ENCODE measurements at places on chromosomes 16 and 17. TPM values are rescaled to one million over a fixed set of nuclear protein-coding genes. Genes with fewer than 3 reads are reported as not detected.
A peak's percentile ranks its signal among the peaks of the same experiment; 100 is the strongest.

DNA sequence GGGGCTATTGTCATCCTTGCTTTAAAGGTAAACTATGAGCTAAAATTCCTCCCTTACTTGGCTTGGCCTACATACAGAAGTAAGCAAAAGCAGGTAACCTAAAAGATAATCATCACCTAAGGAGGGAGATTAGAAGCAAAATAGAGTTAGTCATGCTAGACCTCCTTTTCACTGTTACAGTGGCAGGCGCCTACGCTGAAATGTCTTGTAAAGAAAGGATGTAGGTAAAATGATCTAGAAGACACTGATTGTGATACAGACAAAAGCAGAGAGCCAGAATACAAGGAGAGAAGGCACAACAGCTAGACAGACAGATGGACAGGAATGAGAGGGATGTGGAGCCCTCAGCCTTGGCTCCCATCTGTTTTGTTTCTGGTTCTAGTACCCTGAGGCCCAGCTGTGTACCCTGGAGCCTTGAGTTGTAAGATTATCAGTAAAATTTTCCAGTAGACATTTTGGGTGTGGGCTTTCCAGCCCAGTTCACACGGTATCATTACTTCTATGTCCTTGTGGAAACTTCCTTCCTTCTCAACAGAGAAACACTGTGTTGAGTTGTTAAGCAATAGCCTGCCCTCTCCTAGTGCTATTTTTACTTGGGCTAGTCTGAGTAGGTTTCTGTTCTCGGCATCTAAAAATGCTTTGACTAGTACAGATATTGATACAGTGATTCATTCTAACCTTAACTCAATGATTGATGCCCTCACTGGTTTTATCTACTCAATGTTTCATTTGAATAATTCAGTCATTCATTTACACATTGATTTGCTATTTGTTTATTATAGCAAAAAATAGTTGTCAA lies 7.7 kb upstream of the C16orf78 start:
- no peaks in the 10 kb centered on the region for H3K4me1 ChIP-seq
- no peak overlapping the region for H3K4me3 ChIP-seq

GRCh38 chr17:40153603-40154236 lies 13.4 kb downstream of the CASC3 start:
- no peak overlapping the region for H3K27ac ChIP-seq
- no peak for DNase-seq
- no peak overlapping the region for H3K4me3 ChIP-seq
- H3K36me3 ChIP-seq = no peaks in the 10 kb centered on the region
- no peaks in the 10 kb centered on the region for H3K27me3 ChIP-seq

DNA sequence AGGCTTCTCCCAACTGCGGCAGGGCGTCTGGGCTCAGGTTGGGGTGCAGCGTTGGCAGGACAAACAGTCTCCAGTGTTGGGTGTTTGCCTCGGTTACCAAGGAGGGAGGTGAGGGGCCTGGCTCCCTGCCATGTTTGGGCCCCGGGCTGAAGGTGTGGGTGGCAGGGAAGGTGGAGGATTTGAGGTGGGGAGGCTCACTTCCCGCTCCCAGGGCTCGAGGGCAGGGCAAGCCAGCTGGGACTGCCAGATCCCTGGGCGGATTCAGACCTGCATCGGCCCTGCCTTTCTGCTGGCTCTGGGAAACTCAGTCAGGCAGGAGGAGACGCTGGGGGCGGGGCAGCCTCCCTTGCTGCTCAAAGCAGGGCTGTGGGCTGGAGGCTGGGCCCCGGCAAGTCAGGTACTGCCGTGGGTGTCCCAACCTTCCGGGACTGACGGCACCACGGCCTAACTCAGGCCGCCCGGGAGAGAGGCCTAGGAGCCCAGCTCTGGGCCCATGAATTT lies 31.3 kb upstream of the KRT17 start:
- H3K27ac ChIP-seq = no peak overlapping the region
- no peaks in the 10 kb centered on the region for H3K4me1 ChIP-seq
- H3K36me3 ChIP-seq = no peaks in the 10 kb centered on the region
- H3K4me3 ChIP-seq = no peak overlapping the region
- H3K27me3 ChIP-seq = no peaks in the 10 kb centered on the region
- no peak for DNase-seq

GRCh38 chr16:69921127-69921526 lies 30.0 kb upstream of the CLEC18A start:
- H3K4me3 ChIP-seq = no peak overlapping the region
- no peak overlapping the region for H3K27ac ChIP-seq
- H3K27me3 ChIP-seq = no peaks in the 10 kb centered on the region

DNA sequence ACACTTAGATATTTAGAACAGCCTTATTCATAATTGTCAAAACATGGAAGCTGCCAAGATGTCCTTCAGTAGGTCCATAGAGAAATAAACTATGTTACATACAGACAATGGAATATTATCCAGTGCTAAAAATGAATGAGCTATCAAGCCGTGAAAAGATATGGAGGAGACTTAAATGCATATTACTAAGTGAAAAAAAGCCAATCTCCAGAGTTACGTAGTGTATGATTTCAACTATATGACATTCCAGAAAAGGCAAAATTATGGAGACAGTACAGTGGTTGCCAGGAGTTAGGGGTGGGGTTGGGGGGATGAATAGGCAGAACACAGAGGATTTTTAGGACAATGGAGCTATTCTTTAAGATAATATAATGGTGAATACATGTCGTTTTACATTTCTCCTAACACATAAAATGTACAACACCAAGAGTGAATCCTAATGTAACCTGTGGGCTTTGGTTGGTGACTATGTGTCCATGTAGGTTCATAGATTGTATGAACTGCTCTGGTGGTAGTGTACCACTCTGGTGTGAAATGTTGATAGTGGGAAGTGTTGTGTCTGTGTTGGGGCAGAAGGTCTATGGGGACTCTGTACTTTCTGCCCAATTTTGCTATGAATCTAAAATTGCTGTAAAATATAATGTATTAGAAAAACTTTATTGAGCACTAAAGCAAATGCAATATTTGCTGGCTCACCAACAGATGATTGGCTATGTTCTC lies 122.6 kb downstream of the USP22 start:
- peak overlapping the region; percentile 73 for H3K27ac ChIP-seq
- H3K4me1 ChIP-seq = peaks cover 8% of the 10 kb centered on the region
- H3K36me3 ChIP-seq = no peaks in the 10 kb centered on the region
- H3K4me3 ChIP-seq = no peak overlapping the region
- no peak for DNase-seq

TMED6 gene
- total RNA-seq = not detected

GRCh38 chr17:57289130-57289529 lies 32.8 kb downstream of the MSI2 start:
- H3K27ac ChIP-seq = peak overlapping the region; percentile 59
- H3K4me3 ChIP-seq = no peak overlapping the region
- no peaks in the 10 kb centered on the region for H3K27me3 ChIP-seq
- H3K4me1 ChIP-seq = peaks cover 47% of the 10 kb centered on the region
- H3K36me3 ChIP-seq = no peaks in the 10 kb centered on the region
